ENCODE measurements at places on chromosomes 5 and 9. TPM values are rescaled to one million over a fixed set of nuclear protein-coding genes. Genes with fewer than 3 reads are reported as not detected.

C5orf58 gene
- 0.58 TPM for total RNA-seq

LHX3 gene
- total RNA-seq, result not detected

GLRA1 gene
- not detected for total RNA-seq

PRLR gene
- 0.16 TPM for total RNA-seq

OR1K1 gene
- total RNA-seq, result not detected

TMC1 gene
- total RNA-seq, result 0.19 TPM

PCDHB9 gene
- 4.1 TPM for total RNA-seq

FRMPD1 gene
- total RNA-seq, result not detected

NR2F1-AS1 gene
- 4.2 TPM for total RNA-seq

GRXCR2 gene
- total RNA-seq, result not detected

OR5C1 gene
- total RNA-seq, result not detected

IFT74 gene
- 23.2 TPM for total RNA-seq

KCNV2 gene
- not detected for total RNA-seq

Data from A375 (cell line).